ENCODE measurements at places on chromosomes 13 and 19.

DNA sequence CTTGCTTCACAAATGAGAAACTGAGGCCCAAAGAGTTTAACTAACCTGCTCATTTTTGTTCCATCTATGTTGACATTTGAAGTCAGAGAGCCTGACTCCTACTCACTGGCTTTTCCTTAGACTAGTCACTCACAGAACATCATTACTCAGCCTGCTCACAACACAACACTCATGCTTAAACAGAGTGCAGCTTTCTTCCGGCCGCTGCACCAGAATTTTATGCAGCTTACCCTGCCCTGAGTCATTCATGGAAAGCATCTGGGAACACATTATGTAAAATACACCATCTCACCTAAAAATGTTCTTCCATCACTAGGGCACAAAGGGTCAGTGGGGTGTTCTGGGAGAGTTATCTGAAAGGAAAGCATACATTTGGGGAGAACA lies 303.4 kb downstream of the SPRY2 start:
- no peak overlapping the region for H3K4me3 ChIP-seq
- DNase-seq: no peak
- no peak overlapping the region for H3K27ac ChIP-seq
- no peaks in the 10 kb centered on the region for H3K27me3 ChIP-seq

- H3K4me1 ChIP-seq: no peaks in the 10 kb centered on the region
- no peak overlapping the region for H3K4me3 ChIP-seq
- no peak for DNase-seq
- H3K27ac ChIP-seq: no peak overlapping the region
- H3K36me3 ChIP-seq: no peaks in the 10 kb centered on the region
Observed at GRCh38 chr13:27854606-27855005, 62.3 kb downstream of the GSX1 start.

- DNase-seq: no peak
- no peak overlapping the region for H3K4me3 ChIP-seq
- H3K36me3 ChIP-seq: no peaks in the 10 kb centered on the region
- H3K4me1 ChIP-seq: peaks cover 3% of the 10 kb centered on the region
- no peaks in the 10 kb centered on the region for H3K27me3 ChIP-seq
Observed at GRCh38 chr13:35978607-35979316, 152.4 kb downstream of the DCLK1 start.

DNA sequence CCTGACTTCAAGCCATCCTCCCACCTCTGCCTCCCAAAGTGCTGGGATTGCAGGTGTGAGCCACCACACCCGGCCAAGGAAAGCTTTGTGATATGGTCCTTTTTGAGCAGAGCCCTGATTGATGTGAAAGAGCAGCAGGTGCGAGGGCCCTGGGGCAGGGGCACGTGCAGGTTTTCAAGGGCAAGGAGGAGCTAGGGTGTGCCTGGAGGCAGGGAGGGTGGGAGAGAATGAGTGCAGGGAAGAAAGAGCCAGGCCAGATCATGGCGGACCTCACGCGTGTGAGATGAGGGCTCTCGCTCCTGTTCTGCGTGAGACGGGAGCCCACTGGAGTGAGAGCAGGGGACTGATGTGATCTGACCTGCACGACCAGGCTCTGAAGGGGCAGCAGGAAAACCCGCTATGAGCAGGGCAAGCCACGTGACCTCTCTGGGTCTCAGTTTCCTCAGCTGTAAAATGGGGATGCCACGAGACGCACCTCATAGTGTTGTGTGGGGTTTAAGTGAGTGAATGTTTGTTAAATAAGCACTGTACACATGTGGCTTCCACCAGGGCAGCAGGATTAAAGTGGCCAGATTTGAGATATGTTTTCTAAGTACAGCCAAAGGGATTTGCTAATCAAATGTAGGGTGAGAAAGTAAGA lies 25.8 kb downstream of the FAAP24 start:
- no peak overlapping the region for H3K4me3 ChIP-seq
- H3K27ac ChIP-seq: no peak overlapping the region
- no peaks in the 10 kb centered on the region for H3K36me3 ChIP-seq
- peaks cover 11% of the 10 kb centered on the region for H3K27me3 ChIP-seq
- H3K4me1 ChIP-seq: peaks cover 7% of the 10 kb centered on the region
- DNase-seq: no peak

- DNase-seq: no peak
- H3K27ac ChIP-seq: no peak overlapping the region
- H3K4me3 ChIP-seq: no peak overlapping the region
Observed at GRCh38 chr13:26534036-26534726, 23.3 kb upstream of the WASF3 start.

All from central memory CD8-positive, alpha-beta T cell (primary cell).